Left renal cortex interstitium (tissue), 4 donors: ENCODE measurements at places on chromosomes 16 and 17.

- no peak for DNase-seq
Measured at GRCh38 chr16:54000361-54000760, 286.2 kb downstream of the IRX3 start.

GRCh38 chr16:57186872-57187854 lies 1.0 kb downstream of the RSPRY1 start:
- DNase-seq: no peak

GRCh38 chr17:40366861-40367518 lies 2.5 kb upstream of the GJD3 start:
- DNase-seq: no peak

DNA sequence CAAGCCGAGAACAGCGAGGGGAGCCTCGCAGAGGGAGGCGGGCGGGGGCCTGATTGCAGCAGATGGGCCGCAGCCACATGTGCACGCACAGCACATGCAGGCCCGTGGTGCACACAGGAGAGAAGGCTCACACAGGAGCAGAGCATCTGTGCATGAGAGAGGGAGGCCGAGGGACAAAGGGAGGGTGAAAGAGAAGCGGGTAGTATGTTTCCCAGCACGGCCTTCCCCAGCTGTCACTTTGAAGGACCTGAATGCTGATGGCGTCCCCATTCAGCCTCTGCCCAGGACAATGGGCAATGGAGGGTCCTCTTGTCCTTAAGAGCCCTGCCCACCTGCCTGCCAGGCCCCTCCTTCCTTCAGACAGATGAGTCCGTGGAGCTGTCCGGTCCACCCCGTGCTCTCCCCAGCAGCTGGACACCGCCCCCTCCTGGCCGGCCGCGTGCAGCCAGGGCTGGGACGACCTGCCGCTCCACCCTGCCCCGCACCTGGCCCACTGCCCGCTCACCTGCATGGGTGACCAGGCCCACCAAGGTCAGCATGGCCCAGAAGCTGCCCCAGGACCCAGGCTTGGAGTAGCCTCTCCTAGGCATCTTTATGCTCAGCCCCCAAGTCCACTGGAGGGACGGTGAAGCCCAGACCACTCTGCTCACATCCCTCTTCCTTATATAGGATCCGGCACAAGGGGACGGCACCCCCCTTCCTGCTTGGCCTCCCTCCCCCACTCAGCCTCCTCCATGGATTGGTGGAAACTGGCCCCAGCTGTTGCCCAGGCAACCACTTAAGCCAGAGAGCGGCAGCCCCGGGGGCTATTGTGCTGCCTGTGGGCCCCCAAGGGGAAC lies at the start of gene BTBD17:
TSS of gene BTBD17 (minus strand) at position 639 of the 839 bp plus-strand sequence. CDS start at position 590, 49 bp downstream.
- no peak for DNase-seq

DNA sequence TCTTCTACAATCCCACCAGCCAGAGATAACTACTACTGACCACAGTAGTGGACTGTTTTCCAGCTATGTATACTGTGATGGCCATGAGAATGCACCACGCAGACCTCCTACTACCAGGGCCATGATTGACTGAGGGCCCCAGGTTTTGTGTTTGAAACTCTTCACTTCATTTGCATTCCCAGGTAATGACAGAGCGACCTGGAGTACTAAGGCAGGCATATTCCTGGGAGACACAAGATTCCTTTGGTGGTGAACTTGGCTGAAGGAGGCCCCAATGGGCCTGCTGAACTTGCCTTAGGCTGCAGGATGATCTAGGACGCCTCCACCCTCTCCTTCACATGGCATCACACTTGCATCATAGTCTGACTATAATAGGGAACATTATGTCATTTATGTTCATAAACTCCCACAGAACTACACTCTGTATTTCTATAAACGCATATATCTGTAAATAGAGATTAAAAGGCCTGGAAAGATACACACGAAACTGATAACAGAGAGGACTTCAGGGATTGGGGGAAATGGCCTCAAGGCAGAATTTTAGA lies 30.4 kb downstream of the CLEC19A start:
- DNase-seq: no peak

DNA sequence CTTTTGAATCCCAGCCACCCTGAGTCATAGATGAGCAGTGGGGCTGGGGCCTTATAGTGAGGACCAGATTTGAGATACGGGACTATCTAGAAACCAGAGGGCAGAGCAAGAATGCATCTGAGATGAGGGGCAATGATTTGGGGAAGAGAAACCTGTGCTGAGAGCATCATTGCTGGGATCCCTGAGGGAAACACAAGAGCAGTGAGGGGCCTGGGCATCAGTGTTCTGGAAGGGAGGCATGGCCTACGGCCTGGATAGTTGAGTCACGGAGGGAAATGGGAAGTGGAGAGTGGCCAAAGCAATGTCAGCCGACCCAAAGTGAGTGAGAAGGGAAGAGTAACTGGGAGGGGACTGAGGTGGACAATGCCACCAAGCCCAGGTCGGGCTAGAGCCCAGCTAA lies 5.2 kb downstream of the CAMTA2 start:
- DNase-seq: no peak

GRCh38 chr17:17740615-17741348 lies 59.5 kb downstream of the RAI1 start:
- no peak for DNase-seq

GRCh38 chr17:73620414-73620813 lies 23.8 kb downstream of the SDK2 start:
- no peak for DNase-seq
